ENCODE measurements at places on chromosomes 7 and 10.

DNA sequence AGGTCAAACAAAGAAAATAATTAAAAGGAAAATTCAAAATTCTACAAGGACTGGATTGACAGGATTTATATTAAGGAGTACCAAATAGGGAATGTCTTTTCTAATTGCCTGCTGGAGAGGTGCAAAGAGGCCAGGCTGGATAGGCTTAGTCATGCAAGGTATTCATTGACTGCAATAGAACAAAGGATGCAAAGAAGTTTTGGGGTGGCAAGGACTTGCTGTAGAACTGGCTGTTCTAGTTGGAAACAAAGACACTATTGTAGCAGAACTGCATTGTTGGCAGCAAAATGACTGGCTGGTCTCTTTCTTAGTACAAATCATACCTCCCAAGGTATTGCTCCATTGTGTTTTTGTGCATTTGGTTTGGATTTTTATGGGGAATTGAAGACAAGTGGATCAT, 10.1 kb downstream of the ITGB8 start:
- DNase-seq = no peak

- no peak for DNase-seq
These were observed 14.5 kb downstream of the CTTNBP2 start for GRCh38 chr7:117858712-117859111.

GRCh38 chr10:48904861-48905260, 34.8 kb downstream of the LRRC18 start:
- no peak for DNase-seq

- DNase-seq = no peak
These were observed 7.3 kb upstream of the SNX13 start for GRCh38 chr7:17947620-17948019.

GRCh38 chr10:70174058-70174741, 3.9 kb upstream of the SAR1A start:
- peak; percentile 50 for DNase-seq
